Fibroblast of skin of right quadriceps (primary cell): ENCODE measurements at places on chromosomes 4 and X.

DNA sequence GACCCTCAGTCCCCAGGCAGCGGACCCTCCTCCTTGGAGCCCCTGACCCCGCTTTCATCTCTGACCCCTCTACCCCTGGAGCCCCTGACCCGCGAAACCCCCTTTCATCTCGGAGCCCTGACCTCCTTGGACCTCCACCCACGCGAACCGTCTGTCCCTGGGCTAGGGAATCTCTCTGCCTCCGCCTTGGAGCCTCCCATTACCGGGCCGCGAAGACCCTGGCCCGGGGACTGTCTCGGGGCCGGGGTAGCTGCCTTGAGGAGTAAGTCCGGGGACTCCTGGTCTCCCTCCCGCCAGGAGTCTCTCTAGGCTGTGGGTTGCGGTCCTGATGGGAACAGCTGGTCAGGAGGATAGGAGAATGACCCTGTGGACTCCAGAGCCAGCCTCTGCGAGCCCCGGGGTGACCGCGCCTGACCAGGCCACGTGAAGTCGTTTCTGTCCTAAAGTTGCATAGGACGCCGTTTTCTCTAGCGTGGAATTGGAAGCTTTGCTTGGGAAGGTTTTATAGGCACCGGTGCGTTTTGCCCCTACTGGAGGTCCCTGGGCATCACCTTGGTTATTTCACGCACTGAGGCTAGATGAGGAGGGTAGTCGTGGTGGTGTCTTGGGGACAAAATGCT, 824 bp downstream of the TBC1D14 start:
- no peak for DNase-seq

DNA sequence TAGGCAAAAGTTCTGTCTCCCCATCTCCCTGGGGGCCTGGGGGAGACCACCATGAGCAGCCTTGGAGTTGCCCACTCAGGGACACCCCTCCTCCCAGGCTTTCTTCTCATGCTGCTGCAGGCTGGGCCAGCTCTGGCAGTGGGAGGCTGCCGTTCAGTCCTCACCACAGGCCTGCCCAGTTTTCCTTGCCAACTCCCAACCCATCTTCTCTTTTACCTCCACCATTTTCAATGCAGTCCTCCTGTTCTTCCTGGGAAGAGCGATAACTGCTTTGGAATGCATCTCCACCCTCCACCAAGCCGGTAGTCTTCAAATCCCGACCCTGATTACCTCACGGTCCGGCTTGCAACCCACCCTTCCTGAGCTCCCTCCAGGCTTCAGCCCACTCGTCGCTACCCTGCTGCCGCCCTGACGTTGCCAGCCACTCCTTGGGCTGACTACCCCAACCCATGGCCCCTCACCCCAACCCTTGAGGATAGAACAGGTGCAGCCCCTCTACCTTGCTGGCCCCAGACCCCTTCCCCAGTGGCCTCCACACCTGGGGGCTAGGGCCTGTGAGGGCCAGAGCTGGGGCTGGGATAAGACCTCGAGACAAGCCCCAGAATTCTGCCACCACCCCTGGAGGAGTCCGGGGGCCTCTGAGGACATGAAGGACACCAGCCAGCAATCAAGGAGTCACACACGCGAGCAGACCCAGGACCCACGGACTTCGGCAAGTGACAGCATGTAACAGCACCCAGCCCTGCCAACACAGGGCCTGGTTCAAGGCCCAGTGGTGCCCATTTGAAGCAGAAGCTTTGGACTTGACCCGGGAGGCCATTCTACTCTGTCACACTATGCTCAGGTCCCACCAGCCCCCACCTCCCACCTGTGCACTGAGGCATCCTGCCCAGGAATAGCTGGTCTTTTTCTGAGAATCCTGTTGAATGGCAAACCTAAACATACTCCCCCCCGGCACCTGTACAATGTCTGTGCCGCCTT, 9.2 kb downstream of the WDR1 start:
- DNase-seq, result no peak

DNA sequence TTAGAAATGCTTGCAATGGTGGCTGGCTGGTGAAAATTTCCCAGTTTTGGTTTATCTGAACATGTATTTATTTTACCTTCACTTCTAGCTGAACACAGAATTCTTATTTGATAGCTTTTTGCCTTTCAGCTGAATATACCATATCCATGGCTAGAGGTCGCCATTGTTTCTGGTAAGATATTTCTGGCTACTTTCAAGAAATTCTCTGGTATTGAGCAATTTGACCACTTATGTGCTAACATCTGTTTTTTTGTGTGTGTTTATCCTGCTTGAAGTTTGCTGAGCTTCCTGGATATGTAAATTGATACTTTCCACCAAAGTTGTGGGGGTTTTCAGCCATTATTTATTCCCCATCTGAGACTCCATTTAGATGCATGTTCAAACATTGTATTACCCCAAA, 75.4 kb downstream of the FBXW7 start:
- DNase-seq, result peak; percentile 76

- DNase-seq, result peak; percentile 85
Measured at GRCh38 chrX:45517090-45517973, 316.7 kb upstream of the DIPK2B start.

DNA sequence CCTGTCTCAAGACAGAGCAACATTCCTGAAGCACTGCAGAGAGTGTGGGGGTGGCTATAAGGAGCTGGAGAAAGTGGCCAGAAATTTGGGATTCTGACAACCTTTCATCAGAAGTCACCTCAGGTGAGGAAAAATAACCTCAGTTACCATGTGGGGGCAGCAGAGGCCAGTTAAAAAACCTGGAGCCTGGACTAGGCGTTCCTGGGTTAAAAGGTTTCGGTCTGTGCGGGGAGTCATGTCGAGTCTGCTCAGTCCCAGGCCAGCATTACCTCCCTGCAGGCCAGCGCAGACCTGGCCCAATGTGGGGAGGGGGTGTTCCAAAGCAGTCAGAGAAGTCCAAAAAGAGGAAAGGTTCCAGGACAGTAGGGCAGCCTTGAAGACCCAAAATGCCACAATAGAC, 10.9 kb upstream of the NALF2 start:
- no peak for DNase-seq

DNA sequence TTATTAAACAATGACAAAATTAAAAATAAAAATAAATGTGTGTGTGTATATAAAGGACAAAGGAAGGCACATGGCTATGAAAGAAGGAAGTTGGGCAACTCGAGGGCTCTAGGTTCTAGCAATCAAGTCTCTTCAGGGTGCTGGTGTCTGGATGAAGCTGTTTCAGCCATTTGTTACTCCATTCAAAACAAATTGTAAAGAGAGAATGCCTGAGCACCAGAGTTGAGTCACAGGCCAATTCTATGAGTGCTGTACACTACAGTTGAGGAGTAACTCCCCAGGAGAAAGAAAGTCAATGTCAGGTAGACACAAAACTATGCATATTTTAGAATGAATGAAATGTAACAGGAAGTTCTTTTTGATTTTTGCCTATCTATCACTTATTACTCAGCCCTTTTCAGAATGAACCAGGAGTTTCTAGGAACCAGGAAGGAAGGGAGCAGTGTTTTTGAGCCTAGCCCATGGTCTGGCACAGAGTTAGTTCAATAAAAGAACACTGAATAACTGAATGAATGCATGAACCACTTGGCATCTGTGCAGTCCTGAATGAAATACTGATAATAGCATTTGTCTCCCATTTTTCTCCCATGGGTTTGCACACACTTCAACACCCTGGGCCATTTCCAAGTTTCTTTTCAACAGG, 151.7 kb upstream of the CPEB2 start:
- DNase-seq, result no peak

DNA sequence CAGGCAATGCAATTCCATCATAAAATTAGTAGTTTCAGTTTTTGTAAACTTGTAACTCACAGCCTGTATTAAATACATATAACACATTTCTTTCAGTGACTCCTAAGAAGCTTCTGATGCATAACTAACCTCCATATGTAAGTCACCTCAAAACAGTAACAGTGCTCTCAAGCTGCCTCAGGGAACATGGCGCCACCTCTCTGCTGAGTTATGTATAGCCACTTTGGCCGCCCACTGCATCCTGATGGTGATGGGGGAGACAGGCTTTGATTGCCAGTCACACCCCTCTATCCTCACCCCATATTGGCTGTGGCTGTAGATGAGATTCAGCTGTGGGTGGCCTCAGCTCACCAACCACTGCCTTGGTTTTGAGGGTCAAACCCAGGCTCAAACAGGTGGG, 54.3 kb downstream of the LRBA start:
- no peak for DNase-seq

- no peak for DNase-seq
Measured at GRCh38 chr4:2832981-2833670, 10.5 kb upstream of the ADD1 start.

- peak; percentile 89 for DNase-seq
Measured at GRCh38 chr4:40763228-40763716, 13.5 kb downstream of the NSUN7 start.

- no peak for DNase-seq
Measured at GRCh38 chr4:53147197-53147596, 218.7 kb downstream of the SCFD2 start.

- no peak for DNase-seq
Measured at GRCh38 chr4:153122855-153123254, 81.4 kb upstream of the TRIM2 start.

DNA sequence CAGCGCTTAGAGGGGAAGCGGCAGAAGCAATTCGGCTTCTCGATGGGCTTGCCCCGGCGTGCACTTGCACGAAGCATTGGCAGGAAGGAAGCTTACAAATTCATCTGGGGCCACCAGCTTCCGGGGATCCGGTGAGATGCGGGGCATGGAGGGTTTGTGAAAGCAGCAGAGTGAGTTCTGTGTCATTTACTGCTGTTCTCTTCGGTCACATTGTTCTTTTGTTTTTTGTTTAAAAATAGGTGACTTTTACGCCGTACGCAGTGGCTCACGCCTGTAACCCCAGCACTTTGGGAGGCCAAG, 47.0 kb downstream of the ASMT start:
- DNase-seq, result no peak

DNA sequence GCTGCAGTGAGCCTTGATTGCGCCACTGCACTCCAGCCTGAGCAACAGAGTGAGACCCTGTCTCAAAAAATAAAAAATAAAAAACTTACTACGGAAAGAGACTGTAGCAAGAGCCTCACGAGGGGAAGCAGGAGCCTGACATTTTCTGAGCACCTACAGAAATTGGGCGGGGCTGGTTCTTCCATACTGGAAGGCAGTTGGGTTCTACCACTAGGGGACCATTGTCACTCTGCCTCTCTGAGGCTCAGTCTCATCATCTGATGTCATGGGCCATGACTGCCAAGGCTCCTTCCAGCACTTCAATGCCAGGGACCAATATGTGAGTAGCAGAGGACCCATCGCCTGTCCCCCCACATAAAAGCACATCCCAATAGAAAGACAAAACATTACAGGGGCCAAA, 8.2 kb downstream of the SH3KBP1 start:
- no peak for DNase-seq

DNA sequence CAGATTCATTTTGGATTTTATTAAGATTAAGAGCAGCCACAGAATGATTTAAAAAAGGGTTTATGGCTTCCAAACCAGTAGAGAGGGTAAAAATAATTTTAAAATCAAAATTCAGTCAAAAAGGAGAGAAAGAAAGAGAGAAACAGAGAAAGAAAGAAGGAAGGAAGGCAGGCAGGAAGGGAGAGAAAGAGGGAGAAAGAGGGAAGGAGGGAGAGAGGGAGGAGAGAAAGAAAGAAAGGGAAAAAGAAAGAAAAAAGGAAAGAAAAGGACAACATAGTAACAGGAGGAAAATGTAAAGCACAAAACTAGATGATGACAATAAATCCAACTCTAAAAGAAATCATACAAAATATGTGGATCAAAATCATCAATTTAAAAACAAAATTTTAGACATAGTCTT, 79.6 kb upstream of the FRG1 start:
- no peak for DNase-seq

DNA sequence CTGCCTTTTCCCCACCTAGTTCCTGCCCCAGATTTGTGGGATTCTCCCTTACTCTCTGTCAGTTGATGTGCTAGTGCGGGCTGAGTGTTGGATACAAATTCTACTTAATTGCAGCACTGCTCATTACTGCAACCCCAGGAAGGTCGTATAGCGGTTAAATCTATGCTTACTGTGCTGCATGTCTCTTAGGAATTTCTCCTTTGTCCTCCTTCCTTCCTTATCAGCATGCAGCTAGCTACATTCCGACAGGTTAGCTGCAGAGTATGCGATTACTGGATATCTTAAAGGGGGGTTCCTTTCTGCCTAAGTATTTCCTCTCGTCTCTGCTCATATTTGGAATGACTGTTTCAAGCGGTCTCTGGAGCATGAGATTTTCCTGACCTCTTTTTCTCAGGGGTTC, 662.8 kb downstream of the TLL1 start:
- DNase-seq, result no peak

- no peak for DNase-seq
Measured at GRCh38 chr4:30450474-30450873, 269.7 kb upstream of the PCDH7 start.

GRCh38 chrX:51779306-51779705, 36.1 kb downstream of the GSPT2 start:
- DNase-seq, result peak; percentile 1
